Kidney epithelial cell (primary cell): ENCODE measurements at places on chromosomes 4 and X.

DNA sequence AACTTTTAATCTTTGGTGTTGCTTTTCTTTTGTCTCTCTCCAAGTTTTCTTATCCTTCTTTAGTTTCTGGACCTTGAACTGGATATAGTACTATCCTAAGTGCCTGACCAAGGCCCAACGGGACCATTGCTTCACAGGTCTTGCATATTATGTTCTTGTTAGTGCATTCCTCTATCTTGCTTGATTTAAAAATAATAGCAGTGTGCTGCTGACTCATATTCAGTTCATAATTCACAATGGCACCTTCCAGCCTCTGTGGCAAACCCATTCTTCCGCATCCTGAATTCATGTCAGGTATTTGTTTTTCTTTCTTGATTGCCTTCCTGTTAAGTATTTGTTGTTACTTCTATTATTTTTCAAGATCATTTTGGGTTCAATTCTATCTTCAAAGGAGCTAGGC is 197.1 kb upstream of the GIMD1 start:
- DNase-seq = no peak

- no peak for DNase-seq
Measured at GRCh38 chrX:133513123-133513522, 97.8 kb upstream of the GPC4 start.

- no peak for DNase-seq
Measured at GRCh38 chr4:25938366-25938765, 24.3 kb downstream of the SMIM20 start.

GRCh38 chr4:186351668-186352194 is 85.7 kb downstream of the F11 start:
- DNase-seq = no peak

DNA sequence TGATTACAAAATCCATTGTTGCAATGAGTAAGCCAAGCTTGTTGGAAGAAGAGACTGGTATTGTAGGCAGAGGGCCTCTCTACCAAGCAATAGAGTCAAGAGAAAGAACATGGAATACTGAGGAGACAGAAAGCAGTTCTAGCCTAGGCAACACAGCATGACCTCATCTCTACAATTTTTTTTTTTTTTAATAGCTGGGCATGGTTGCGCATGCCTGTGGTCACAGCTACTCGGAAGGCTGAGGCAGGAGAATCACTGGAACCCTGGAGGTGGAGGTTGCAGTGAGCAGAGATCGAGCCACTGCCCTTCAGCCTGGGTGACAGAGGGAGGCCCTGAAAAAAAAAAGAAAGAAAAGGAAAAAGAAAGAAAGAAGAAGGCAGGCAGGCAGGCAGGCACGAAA is 11.7 kb upstream of the ZBTB33 start:
- DNase-seq = no peak

DNA sequence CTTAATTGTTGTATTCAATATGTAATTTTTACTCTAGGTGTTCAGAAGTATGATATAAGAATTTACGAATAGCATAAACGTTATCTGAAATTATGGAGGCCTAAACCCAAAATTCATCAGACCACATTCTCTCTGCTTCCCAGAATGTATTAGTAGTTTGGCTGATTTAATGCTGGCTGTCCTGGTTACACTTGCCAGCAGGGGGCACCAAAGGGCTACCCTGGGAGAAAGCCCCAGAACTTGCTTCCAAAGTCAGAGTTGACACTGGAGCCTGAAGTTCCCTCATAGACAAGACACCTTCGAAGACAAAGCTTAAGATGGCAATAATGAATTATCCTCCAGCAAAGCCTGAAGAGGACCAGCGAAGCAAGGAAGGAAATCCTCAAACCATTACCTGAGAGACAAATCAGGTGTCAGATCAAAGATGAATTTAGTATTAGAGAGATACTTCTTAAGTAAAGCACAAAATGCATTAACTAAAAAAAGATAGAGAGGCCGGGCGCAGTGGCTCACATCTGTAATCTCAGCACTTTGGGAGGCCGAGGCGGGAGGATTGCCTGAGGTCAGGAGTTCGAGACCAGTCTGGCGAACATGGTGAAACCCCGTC is 11.3 kb upstream of the ANOS1 start:
- no peak for DNase-seq

GRCh38 chrX:153405426-153405825 is 4.3 kb upstream of the PNMA6E start:
- no peak for DNase-seq

- no peak for DNase-seq
Measured at GRCh38 chrX:124341396-124342132, 4.8 kb upstream of the SH2D1A start.

DNA sequence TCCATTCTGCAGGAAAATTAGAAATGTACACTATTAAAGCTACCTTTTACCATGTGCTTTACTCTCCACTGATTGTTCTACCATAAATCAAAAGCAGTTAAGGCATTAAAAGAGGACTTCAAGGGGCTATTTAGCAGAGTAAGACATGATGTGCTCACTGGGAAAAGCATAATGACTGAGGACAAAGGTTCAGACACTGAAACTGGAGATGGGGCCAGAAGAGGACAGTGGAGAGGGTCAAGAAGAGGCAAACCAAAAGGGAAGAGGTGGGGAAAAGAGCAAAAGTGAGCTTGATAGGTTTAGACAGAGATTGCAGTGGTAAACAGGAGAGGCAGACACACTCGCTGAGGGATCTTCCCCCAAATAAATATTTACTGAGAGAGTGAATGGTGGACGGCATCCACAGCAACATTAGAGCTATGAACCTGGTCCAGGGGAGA is 23.8 kb downstream of the SH3RF1 start:
- DNase-seq = no peak

DNA sequence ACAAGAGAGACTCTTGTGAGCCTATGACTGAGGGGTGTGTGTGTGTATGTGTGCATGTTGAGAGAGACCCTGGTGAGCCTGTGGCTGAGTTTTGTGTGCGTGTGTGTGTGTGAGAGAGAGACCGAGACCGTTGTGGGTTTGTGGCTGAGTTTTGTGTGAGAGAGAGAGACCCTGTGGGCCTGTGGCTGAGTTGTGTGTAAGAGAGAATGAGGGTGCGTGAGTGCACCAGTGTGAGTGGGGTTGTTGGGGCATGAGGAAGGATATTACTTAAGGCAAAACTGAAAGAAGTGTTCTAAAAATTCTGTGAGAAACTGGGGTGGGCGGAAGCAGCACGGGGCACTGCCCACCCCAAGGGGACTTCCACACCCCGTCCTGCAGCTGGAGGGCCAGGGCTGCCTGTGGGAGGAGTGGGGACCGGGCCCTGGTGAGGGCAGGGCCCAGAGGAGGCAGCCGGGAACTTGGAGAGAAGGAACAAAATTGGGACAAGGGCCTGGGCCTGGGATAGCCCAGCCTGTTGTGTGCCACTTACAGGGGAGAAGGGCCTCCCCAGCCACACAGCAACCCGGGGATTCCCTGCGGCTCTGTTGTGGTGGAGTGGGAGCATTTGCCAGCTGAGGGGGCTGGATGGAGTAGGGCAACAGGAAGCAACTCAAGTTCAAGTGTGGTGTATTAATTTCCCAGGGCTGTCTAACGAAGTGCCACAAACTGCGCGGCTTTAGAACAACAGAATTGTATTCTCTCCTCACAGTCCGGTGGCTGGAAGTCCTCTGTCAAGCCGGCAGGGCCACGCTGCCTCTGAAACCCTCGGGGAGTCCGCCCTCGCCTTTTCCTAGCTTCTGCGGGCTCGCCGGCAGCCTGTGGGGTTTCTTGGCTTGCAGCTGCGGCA is 22.1 kb downstream of the TMEM131L start:
- DNase-seq = no peak

GRCh38 chrX:64885850-64886249 is 90.4 kb downstream of the ZC4H2 start:
- no peak for DNase-seq

- no peak for DNase-seq
Measured at GRCh38 chr4:8016527-8016926, 76.9 kb upstream of the AFAP1 start.

- no peak for DNase-seq
Measured at GRCh38 chr4:5619913-5620625, 88.3 kb downstream of the EVC2 start.

GRCh38 chr4:38078590-38079421 is 118.6 kb downstream of the PTTG2 start:
- no peak for DNase-seq

DNA sequence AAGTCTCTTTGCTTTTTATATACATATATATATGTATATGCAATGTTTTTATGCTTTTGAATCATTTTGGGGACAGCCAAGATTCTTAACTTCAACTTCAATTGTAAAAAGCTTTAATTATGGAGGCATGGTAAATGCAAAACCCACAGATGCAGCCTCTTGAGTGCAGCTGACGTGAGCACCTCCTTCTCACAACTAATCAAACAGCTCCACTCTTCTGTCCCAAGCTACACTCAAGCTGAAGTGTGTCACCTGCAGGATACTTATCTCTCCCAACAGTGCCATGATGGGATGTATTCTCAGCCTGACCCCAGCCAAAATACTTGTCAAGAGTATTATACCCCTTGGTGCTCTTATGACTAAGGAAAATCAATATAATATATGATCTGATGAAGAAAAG is 60.7 kb upstream of the BLTP1 start:
- no peak for DNase-seq

DNA sequence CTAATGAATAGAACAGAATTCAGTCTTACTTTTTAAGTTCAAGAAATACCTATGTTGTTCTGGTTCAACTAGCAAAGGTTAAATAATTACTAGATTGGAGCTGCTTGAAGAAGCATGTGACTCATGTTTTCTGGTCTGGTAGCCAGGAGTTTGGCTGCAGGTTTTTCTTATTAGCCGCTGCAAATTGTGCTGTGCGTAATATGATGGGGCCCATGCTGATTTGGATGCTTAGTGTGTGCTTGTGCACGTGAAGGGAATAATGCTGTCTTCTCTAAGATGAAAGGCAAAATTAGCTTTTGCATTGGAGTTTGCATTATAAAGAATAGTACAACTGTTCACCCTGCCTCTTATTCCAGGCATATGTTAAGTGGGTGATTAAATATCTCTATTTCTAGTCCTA is 219.6 kb downstream of the SNCA start:
- peak; percentile 79 for DNase-seq

DNA sequence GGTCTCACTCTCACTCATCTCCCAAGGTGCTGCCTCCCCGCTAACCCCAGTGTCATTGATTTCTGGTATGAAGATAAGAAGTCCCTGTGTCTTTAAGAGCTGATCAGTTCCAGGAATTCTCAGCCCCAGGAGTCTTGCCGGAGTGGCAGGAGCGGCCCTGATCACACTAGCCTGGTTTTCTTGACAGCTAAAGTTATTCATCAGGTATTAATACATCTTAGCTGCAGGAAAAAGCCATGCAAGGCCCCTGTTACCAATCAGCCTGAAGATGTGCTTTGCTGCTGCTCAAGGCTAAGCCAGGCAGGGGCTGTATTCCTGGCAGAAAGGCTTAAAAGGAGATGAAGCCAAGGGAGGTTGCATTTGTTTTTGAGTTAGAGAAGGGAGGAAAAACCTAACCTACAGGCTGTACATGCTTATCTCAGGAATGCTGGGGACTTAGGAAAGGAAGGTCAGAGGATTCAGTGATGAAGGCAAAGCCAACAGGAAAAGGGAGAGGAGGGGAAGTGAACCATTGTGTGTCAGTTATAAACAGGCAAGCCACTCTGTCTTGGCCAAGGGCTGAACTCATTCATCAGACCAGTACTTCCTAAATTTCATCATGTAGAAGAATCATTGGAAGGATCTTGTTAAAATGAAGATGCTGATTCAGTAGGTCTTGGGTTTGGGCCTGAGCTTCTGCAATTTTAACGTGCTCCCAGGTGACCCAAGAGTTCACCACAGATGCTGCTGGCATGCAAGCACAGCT is 8.6 kb downstream of the SRPX start:
- no peak for DNase-seq

- DNase-seq = no peak
Measured at GRCh38 chr4:38782452-38783108, at the start of gene TLR10. TSS of gene TLR10 (minus strand) at chr4:38782990. CDS start at chr4:38775590, 7,400 bp downstream.

- no peak for DNase-seq
Measured at GRCh38 chr4:74323663-74324062, 15.4 kb downstream of the EPGN start.

GRCh38 chr4:62191451-62192240 is 991.5 kb downstream of the ADGRL3 start:
- no peak for DNase-seq

DNA sequence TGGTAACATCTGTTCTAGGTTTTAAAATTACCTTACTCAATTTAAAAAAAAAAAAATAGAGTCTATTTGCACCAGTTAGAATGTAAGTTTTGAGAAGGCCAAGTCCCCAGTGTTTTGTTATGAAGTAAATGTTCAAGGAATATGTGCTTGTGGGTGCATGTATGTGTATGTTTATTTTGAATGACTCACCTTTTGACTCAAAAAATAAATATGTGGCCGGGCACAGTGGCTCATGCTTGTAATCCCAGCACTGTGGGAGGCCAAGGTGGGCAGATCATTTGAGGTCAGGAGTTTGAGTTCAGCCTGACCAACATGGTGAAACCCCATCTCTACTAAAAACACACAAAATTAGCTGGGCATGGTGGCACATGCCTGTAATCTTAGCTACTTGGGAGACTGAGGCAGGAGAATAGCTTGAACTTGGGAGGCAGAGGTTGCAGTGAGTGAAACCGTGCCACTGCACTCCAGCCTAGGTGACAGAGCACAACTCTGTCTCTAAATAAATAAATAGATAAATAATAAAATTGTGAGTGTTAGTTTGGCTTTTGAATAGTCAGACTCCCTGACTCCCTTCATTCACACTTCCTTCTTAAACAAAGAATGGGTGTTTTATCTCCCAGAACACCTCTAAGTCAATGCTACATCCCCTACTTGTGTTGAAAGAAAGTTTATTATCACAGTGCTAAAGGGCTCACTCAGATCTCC is 511.3 kb upstream of the PCDH7 start:
- peak; percentile 1 for DNase-seq

DNA sequence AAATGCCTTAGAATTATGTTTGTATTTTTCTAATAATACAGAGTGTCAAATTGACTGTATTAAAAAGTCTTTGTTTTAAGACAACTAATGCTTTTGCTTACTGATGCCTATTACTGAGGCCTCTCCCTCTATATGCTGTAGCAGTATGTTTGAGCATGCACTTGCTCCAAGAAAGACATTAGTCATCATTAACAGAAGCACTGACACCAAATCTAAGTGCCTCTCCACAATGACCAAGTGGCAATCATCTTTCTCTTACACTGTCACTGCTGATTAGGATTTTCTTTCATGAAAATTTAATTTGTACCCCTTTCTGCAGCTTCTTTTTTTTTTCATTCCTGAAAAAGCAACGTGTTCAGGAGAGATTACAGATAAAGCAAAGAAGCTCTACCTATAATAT is 11.1 kb upstream of the MAB21L2 start:
- DNase-seq = no peak

DNA sequence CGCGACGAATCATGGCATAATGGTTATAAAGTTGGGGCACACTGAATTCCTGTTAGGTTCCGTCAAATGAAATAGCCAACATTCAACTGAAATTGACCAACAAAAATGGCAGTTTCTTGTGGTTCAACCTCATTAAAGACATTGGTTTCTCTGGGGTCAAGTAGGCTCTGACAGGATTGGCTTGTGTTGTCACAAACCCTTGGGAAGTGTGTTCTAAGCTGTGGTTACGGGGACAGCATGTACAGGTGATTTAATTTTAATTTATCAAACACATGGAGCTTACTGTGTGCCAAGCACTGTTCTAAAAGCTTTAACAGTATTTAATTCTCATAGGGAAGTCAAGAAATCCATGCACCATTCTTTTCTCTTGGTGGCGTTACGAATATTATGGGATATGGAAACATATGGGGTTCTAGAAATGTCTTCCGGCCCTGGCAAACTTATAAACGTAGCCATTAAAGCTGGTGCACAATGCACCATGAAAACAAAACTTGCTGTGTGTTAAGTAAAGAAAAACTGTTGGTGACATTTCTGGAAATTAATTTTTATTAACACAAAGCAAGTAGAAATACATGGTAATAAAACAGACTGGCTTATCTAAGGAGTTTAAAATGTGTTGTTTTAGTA is 891 bp downstream of the XK start:
- DNase-seq = no peak
